ENCODE measurements at places on chromosomes 11 and 22. TPM values are rescaled to one million over a fixed set of nuclear protein-coding genes. Genes with fewer than 3 reads are reported as not detected.

The P2RY6 gene
- 1.1 TPM for total RNA-seq

The CASP5 gene
- total RNA-seq, result 27.2 TPM

DNA sequence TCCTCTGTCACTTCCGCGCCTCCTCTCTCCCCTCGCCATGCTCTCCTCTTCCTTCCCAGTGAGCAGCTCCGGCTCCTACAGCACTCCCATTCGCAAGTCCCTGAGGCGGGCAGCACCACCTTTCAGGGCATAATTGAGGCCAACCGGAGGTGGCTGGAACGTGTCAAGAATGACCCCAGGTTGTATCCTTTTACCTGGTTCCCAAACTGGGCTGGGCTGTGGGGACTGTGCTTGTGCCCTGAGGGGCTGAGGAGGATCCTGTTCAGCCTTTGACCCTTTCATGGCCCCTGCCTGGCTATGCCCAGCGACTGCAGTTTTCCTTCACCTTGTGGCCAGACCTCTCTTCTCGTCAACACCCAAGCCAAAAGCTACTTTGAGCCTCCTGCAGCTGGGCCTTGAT lies 84.1 kb downstream of the CEP164 start:
- no peak for DNase-seq

DNA sequence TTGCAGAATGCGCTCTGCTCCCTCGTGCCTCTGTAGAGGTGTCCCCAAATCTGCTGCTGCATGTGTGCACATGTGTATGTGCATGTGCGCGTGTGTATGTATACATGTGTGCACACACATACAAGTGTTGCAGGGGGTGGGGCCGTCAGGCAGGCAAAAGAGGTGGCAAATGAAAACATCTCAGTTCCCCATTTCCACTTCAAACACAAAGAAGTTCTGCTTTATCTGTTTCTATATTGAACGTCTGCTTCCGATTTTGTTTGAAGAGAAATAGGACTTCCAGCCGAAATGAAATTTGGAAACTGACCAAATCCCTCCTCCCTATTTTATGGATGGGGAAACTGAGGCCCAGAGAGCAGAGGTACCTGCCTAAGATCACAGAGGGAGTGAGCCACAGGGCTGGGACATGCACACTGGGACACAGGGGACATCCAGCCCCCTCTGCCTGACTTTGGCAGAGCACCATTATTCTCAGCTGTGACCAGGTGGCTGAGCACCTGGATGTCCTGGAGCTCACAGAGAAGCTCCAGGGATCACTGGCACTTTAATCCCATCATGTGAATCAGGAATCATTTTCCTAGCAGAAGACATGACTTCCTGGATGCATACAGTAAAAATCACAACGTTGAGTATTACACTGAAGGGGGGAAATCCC lies 41.2 kb upstream of the ALX4 start:
- no peak for DNase-seq

GRCh38 chr11:34988294-34989255 lies 72.2 kb downstream of the PDHX start:
- DNase-seq, result no peak

DNA sequence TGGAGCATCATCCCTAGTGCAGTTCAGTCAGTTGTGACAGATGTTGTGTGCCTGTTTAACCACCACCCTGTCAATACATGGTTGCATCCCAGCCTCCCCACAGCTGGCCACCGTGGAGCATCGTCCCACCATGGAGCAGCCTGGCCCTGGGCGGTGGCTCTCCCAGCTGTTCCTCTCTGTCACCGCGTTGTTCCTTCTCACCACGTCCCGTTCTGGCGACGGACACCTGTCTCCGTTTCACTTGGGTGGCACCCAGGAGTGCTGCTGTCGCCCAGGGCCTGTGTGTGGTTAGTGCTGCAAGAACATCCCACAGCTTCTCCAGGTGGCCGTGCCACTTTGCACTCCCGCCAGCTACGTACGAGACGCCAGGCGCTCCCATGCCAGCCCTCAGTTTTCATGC lies 26.5 kb downstream of the MUC6 start:
- no peak for DNase-seq

The MS4A3 gene
- total RNA-seq, result not detected
